ENCODE measurements at places on chromosomes 7 and 10. TPM values are rescaled to one million over a fixed set of nuclear protein-coding genes. Genes with fewer than 3 reads are reported as not detected.

The DMBT1 gene
- total RNA-seq, result 0.08 TPM

The EPDR1 gene
- 89.0 TPM for total RNA-seq

The OR2A5 gene
- not detected for total RNA-seq

The TMEM72 gene
- total RNA-seq, result not detected

The EPHA1 gene
- not detected for total RNA-seq

The PAX4 gene
- not detected for total RNA-seq

The ADRB1 gene
- total RNA-seq, result 0.84 TPM

The CALHM2 gene
- total RNA-seq, result 5.5 TPM

The CPA4 gene
- 5.2 TPM for total RNA-seq

The MYH16 gene
- 0.56 TPM for total RNA-seq

The CCL24 gene
- not detected for total RNA-seq

The PTPN12 gene
- total RNA-seq, result 48.6 TPM

The RBP4 gene
- total RNA-seq, result 8.8 TPM

The CLCN1 gene
- total RNA-seq, result 0.02 TPM

The UNCX gene
- total RNA-seq, result not detected

The HILPDA gene
- total RNA-seq, result 21.7 TPM

The HTR5A gene
- not detected for total RNA-seq

The TMEM106B gene
- total RNA-seq, result 35.4 TPM

The PIP gene
- total RNA-seq, result 0.18 TPM

The TNS3 gene
- 80.6 TPM for total RNA-seq

The ACSM6 gene
- not detected for total RNA-seq

The ADGRA1 gene
- 0.09 TPM for total RNA-seq

Data from A549 treated with CORT108297 at 1 μM for 4 hours (cell line).